ENCODE measurements at places on chromosomes 4 and X. TPM values are rescaled to one million over a fixed set of nuclear protein-coding genes. Genes with fewer than 3 reads are reported as not detected.

Gene CDX4
- total RNA-seq, result not detected

Gene SPANXA2
- not detected for total RNA-seq

Gene BEND4
- 0.12 TPM for total RNA-seq

Gene ARFIP1
- total RNA-seq, result 36.3 TPM

Gene ATP1B4
- not detected for total RNA-seq

Gene USP17L19
- not detected for total RNA-seq

Gene IL2RG
- not detected for total RNA-seq

DNA sequence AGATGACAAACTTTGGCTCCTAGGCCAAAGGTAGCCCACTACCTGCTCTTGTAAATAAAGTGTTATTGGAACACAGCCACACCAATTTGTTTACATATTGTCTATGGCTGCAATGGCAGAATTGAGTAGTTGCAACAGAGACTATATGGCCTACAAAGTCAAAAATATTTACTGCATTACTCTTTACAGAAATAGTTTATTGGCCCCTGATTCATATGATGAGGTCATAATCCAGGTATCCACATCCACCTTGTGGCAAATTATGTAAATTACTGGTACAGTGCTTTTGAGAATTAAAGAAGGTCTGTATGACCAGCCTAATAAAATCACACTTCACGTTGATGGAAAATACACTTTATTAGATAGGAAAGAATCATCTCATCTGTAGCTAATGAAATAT is 337.0 kb upstream of the DDX53 start:
- DNase-seq, result no peak

- DNase-seq, result no peak
These were observed 64.4 kb downstream of the ASMT start for GRCh38 chrX:1679238-1679637.

- no peak for DNase-seq
These were observed 892.6 kb upstream of the LCORL start for GRCh38 chr4:18914182-18914581.

- DNase-seq, result no peak
These were observed 49.2 kb upstream of the FHL1 start for GRCh38 chrX:136097871-136098805.

DNA sequence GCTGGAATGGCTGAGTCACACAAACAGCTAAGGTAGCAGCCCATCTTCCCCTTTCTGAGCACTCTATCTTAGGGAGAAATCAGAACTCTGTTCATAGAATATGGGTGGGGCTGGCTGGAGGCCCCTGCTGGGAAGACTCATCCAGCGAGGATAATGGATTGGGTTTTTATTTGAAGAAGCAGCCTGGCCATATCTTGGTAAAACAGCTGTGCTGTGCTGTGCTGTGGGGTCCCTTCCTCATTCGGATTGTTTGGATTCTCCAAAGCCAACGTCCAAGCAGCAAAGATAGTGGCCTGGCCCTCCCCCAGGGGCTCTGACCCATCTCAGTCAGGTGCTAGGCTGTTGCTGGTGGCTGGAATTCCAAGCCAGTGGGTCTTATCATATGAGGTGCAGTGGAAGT is 63.8 kb downstream of the ZNF718 start:
- DNase-seq, result no peak

- DNase-seq, result no peak
These were observed 7.2 kb downstream of the NFXL1 start for GRCh38 chr4:47907089-47907646.

DNA sequence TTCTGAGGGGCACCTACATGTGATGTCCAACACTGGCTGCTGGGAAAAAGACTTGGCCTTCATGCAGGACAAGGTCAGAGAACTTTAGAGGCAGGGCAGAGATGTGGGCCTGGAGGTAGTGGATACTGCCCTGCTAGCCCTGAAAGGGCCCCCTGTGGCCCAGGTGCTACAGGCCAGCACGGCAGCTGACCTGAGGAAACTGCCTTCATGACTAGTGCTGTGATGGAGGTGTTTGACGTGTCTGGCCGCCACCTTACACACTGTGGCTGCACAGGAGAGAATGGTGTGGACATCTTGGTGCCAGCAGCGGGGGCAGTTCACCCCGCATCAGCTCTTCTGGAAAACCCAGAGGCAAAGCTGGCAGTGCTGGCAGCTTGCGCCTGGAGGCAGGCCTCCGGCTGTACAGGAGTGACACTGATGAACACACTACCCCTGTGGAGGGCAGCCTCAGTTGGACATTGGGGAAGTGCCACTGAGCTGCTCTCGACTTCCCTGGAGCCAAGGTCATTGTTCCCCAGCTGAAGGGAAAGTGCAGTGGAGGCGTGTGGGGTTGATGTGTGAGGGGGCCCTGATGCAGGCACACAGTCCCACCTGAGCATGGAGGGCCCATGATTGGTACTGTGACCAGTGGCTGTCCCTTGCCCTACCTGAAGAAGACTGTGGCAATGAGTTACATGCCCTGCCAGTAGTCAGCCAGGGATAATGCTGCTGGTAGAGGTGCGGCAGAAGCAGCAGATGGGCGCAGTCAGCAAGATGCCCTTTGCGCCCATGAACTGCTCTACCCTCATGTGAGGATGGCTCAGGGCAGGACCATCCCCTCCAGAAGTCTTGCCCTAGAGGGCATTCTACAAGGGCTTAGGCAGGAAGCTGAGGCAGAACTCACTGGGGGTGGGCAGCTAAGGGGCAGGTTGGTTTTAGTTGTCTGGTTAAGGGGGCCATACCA is 36.9 kb downstream of the COQ2 start:
- no peak for DNase-seq

DNA sequence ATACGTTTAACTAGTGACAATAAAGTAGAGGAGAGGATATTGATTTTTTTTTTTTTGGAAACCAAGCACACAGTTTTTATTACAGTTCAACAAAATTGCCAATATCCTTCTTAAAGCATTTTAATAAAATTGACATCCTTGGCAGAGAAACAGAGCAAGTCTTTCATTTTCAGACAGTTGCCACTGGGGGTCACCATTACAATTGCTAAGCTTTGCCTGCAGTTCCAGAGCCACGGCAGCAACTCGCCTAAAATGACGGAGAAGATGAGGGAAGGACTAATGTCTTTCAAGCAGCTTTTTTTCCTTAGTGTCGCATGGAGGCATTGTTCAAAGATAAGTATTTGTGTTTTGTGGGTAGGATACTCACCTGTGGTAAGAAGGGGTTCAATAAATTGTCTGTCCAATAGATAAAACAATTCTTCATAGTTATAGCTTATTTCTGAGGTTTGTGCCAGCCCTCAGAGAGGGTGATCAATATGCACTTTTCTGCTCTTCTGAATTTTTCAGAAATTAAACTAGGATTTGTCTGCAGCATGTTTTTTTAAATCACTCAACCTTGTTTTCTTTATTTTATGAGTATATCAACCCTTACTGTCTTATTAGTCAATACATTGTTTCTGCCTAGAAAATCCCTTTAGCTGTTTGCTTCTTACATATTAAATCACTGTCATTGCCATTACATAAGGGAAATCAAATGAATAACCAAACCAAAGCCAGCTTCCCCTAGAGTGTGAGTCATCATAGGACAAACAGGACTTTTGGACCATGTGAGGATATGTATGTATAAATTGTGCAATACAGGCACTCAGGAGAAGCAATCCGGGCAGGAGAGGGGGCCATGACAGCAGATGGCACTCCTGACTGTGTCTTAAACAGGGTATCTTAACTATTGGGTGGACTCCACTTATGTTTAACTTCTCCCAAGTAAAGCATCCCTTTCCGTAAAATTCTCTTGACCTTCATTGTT is 508.1 kb upstream of the ARX start:
- DNase-seq, result peak; percentile 43

DNA sequence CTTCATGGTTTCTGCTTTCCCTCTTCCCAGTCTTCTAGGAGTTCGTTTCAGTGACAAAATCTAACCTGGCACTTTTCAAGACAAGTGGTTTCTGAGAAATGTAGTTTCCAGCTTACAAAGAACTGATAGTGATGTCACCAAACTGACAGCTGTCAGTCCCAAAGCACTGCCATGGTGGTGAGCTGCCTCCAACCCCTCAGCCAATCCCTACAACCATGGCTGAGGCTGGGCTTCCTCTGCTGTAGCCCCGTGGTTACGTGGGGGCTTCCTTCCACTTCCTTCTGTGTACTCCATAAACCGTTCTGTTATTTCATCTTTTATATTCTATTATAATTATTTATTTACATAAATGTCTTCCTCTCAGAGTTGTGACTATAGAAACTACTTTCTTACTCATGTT is 198.6 kb upstream of the AGA start:
- no peak for DNase-seq

GRCh38 chr4:89071311-89071710 is 14.3 kb upstream of the FAM13A start:
- DNase-seq, result no peak

- no peak for DNase-seq
These were observed 10.6 kb upstream of the PRDX4 start for GRCh38 chrX:23656684-23657083.

DNA sequence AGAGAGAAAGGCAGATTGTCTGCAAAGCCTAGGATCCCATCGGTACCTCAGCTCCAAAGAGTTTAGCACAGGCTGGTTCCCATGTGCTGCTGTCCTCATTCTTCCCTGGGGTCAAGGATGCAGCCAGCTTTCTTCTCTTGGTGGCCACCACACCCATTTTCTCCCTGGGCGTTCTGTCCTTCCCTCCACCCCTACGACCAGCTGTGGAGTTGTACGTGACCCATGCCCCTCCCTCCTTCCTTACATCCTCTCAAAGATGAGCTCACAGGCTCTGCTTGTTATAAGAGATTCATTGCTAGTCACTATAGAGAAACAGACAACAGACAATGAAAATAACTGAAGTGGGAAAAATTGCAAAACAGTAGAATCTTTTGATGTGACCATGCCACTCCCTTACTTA is 74.0 kb upstream of the KLF3 start:
- no peak for DNase-seq

GRCh38 chrX:20477836-20478524 is 211.3 kb upstream of the RPS6KA3 start:
- DNase-seq, result peak; percentile 43

- no peak for DNase-seq
These were observed 173.7 kb downstream of the VSIG4 start for GRCh38 chrX:65866146-65866545.

- DNase-seq, result peak; percentile 8
These were observed 143.4 kb downstream of the TRIML1 start for GRCh38 chr4:188282471-188283232.

- DNase-seq, result peak; percentile 56
These were observed 295.9 kb downstream of the KCNIP4 start for GRCh38 chr4:21652508-21653231.

DNA sequence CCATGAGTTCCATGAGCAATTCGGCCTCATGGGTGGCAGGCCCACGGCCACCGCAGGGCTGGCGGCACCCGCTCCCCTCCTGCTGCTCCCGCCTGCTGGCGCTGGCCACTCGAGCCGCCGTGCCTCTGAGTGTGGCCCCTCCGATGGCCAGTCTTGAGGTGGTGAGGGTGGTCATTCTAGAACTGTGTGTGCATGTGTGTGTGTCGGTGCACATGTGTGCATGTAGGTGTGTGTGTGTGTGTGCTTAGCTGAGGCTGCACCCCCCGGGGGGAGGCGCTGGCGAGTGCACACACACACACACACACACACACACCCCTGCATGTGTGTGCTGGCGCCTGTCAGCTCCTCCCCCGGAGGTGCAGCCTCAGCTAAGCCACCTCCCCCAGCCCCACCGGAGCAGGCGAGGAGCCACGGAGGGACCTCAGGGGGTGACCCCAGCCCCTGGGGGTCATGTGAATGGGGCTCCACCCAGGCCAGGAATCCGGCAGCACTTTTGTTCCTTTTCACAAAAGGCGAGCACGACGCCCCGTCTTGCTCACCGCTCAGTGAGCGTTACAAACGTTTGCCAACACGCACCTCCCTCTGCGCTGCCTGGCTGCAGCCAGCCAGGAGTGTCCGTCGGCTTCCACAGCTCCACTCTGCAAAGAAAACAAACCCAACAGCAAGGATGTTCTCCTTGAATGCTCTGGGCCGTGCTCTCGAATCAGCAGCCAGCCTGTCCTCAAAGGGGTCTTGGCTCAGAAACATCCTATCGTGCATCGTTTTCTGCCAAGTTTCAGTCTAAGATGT is 29.9 kb downstream of the FGFRL1 start:
- peak; percentile 46 for DNase-seq

GRCh38 chr4:142121448-142122350 is 485.3 kb downstream of the IL15 start:
- no peak for DNase-seq

GRCh38 chr4:118398226-118399090 is 45.7 kb upstream of the PRSS12 start:
- no peak for DNase-seq

GRCh38 chrX:131729295-131729694 is 185.4 kb downstream of the OR13H1 start:
- DNase-seq, result no peak

DNA sequence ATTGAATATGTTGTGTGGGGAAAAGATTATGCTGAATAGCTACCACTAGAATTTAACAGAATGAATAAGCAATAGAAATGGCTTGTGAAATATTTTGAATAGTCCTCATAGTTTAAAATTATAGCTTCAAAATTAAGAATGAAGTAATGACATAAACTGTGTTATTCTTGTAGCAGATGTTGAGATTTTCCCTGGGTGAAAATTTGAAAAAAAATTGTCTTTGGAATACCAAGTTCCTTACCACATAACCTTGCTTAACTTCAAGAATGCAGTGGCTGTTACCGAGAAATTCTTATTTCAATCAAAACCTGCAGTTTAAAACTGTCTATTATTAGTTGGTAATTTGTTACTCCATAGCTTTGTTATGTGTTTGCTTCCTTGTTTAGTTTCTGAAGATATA is 1268.6 kb downstream of the RAPGEF2 start:
- DNase-seq, result no peak

GRCh38 chrX:57595381-57595811 is 3.6 kb downstream of the ZXDB start:
- no peak for DNase-seq

GRCh38 chrX:151773434-151773833 is 38.9 kb downstream of the CNGA2 start:
- no peak for DNase-seq

DNA sequence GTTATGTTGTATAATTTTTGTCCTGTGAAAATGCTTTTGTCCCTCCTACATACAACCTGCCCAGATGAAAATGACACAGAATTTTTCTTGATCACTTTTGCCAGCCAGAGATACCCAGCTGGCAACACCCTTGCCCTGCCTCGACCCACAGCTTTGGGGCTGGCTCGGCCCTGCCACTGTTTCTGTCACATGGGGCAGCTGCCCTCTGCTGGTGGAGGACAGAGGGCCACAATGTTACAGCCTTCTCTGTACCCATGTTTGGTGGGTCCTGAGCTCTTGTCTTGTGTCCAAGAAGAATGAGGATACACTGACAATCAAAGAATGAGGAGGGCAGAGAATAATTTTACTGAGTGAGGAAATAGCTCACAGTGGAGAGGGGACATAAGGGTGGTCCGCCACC is 31.1 kb downstream of the BMP15 start:
- no peak for DNase-seq

GRCh38 chr4:14138106-14138505 is 510.6 kb upstream of the BOD1L1 start:
- peak; percentile 58 for DNase-seq

GRCh38 chr4:81635739-81636138 is 164.0 kb upstream of the RASGEF1B start:
- DNase-seq, result no peak

DNA sequence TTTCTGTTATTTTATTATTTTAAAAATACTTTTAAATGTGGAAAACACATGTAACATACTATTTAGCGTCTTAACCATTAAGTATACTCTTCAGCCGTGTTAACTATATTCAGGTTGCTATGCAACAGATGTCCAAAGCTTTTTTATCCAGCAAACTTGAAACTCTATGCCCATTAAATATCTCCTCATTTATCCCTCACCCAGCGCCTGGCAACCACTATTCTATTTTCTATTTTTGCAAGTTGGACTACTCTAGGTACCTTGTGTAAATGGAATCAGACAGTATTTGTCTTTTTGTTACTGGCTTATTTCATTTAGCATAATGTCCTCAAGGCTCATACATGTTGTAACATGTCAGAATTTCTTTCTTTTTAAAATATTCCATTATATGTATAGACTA is 174.6 kb downstream of the PCDH10 start:
- DNase-seq, result no peak
